NCI-H748 treated with DMSO at 0.1 percent for 48 hours (cell line): ENCODE measurements at places on chromosomes 11 and 22.

DNA sequence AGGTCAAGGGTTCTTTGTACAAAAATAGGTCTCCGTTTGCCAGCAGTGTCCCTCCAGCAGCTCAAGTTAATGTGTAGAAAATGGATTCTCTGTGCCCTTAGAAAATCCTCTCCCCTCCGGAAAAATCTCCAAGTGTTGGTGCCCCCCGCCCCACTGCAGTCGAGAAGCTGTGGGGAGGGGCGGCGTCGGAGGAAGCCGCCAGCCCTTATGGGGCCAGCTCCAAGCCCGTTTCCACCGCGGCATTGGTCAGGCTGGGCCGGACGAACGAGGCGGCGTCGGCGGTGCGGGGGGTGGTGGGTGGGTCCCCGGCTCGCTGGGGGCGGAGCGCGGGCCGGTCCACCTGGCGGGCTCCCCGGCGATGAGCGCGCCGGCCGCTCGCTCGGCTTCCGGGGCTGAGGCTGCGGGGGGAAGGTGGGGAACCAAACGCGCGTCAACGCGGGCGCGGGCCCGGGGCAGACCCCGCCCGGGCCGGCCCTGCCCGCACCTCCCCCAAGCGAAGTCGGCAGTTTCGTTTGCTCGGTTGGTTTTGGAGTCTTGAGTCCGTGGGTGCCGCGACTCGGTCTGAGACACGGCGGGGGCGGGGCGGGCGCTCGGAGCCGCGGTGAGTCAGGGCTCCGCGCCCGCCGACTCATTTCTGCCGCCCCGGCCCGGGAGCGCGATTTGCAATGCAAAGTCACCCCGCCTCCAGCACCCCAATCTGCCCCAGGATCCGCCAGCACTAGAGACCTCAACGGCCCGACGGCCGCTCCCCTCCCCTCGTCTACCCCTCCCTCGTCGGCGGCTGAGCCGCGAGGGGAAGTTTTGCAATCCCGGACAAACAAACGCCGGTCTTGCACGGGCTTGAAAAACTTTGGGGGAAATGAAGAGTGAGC is 1.4 kb downstream of the ASCL2 start:
- DNase-seq, result peak; percentile 29

GRCh38 chr11:41225856-41226633 is 233.4 kb downstream of the LRRC4C start:
- no peak for DNase-seq

DNA sequence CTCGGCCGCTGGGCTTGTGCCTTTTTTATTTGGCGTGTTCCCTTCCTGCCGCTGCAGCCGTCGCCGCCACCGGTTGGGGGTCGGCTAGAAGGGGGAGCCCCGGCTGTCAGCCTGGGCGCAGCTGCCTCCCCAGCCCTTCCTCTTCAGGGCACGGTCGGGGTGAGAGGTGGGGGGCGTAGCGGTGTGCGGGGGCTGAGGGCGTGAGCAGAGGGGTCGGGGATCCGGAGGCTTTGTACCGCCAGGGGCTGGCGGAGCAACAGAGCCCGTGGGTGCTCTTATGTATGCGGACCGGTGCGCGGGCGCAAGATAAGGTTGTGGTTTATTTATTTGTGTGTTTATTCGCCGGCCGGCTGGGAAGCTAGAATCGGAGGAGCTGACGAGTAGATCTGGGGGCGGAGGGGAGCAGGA is 477 bp downstream of the ZBTB16 start:
- no peak for DNase-seq

- no peak for DNase-seq
These were observed 24.4 kb upstream of the CD5 start for GRCh38 chr11:61077936-61078335.

DNA sequence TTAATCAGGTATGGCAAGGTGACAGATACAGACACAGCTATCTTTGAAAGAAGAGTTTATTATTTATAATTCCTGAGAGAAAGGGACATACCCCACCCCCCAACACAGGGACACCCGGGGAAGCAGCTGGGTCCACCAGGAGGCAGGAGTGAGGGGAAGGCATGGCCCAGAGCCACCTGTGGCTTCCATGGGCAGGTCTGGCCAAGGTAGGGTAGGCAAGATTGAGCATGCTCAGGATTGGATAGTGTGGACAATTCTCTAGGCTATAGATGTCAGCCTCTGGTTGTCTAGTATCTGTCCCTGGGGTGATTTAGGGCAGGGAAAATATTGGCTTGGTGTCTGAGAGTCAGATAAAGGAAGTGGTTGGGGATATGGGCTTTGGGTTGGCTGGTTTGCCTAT is 27.5 kb upstream of the SMIM35 start:
- DNase-seq, result no peak

GRCh38 chr11:131474947-131475346 is 104.5 kb downstream of the NTM start:
- DNase-seq, result no peak

- DNase-seq, result no peak
These were observed 3.9 kb upstream of the PRG2 start for GRCh38 chr11:57394203-57394965.

DNA sequence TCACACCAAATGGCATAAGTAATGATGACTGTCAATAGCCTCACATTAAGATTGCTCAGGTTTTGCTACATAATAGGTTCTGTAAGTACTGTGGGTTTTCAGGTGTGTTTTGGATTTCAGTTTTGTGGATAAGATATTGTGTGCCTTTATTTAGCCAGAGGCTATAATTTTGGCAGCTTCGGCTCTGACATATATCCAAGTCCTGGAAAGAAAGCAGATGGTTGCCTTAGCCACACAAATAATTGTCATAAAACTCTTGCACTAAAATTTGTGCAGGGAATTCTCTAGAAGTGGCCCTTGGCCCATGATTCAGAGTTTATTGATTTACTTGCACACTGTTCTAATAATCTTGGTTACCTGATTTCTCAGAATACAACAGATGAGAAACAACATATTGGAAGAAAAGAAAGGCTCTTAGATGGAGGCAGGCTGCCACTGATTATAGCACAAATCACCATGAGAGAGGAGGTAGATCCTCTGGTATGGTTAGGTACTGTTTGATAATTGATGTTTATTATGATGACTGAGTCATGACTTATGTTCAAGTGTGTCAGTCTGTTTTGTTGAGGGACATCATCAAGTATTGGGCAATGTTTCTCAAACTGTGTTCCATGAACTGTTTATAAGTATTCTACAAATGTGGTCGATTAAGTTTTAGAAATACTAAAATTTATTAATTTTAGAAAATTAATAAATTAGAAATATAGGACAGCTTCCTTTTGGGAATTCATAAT is 9.6 kb downstream of the REXO2 start:
- no peak for DNase-seq

DNA sequence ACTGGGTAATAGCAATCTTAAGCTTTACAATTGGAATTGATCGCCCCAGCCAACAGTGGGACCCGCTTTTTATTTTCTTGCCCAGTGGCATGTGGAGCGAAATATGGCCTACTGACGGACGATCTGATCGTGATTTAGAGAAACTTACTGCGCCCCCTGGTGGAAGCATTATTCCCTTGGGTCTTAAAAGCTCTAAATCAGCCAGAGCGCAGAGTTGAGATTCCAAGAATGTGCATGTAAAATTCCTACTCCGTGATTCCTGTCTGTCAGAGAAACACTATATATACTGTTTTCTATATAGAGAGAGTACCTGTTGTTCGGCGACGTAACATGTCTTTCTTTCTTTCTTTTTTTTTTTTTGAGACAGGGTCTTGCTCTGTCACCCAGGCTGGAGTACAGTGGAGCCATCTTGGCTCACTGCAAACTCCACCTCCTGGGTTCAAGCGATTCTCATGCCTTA is 3.7 kb upstream of the DPF2 start:
- peak; percentile 72 for DNase-seq

GRCh38 chr22:41288245-41288946 is 2.4 kb upstream of the RANGAP1 start:
- no peak for DNase-seq

DNA sequence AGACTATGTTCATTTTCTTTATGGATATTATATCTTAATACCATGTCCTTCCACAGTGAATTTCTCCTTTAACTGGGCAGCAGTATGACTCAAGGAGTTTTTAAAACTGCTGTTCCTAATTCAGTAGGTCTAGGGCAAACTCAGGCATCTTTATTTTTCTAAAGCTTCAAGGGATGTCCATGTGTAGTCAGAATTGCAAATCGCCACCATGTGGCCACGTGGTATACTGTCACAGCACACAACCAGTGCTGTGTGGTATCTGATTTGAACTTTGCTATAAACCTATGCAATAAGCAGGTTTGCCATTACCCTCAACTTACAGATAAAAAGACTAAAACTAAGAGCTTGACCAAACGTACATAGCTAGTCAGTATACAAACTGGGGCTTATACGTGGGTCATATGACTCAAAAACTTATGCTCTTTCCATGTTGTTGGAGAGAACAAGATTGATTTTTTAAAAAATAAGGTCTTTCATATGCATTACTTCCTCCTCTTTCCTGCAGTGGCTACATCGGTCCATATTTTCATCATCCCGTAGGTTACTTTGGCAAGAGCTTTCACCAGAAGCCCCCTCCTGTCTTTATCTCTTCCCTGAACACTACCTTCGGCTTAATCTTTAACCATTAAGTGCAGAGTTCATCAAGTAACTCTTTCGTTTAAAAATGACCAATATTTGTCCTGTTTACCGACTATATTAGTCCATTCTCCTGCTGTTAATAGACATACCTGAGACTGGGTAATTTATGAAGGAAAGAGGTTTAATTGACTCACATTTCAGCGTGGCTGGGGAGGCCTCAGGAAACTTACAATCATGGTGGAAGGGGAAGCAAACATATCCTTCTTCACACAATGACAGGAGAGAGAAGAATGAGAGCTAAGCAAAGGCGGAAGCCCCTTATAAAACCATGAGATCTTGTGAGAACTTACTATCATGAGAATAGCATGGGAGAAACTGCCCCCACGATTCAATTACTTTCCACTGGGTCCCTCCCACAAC is 8.0 kb upstream of the HTATIP2 start:
- peak; percentile 14 for DNase-seq

GRCh38 chr11:62148271-62148980 is 24.6 kb downstream of the INCENP start:
- no peak for DNase-seq
